Fibroblast of upper back skin (primary cell): ENCODE measurements at places on chromosomes 5 and 9.
A peak's percentile ranks its signal among the peaks of the same experiment; 100 is the strongest.

- peak; percentile 46 for DNase-seq
These were observed 41.7 kb downstream of the EBF1 start for GRCh38 chr5:159057996-159058395.

- DNase-seq = no peak
These were observed 11.1 kb upstream of the STC2 start for GRCh38 chr5:173339286-173339685.

- peak; percentile 60 for DNase-seq
These were observed 87.6 kb upstream of the RPS23 start for GRCh38 chr5:82365744-82366228.

GRCh38 chr5:124195411-124195810 is 551.0 kb downstream of the ZNF608 start:
- no peak for DNase-seq

DNA sequence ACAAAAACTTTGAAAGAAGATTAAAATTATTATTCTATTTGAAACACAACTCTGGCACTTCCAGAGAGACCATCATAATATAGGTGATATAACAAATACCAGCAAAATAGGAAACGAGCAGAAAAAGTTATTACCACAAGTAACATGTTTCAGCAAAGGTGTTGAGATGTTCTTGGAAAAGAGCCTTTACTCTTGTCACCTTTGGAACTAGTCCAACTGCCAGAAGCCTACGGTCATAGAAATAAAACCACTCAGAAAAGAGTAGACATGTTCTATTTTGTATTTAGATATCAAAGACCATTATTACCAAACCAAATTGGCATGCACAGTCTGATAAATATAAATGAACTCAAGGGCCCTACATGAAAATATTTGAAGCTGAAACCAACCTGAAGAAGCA is 145.0 kb upstream of the DMAC1 start:
- DNase-seq = no peak

- DNase-seq = peak; percentile 42
These were observed 19.3 kb upstream of the SMIM32 start for GRCh38 chr5:136212252-136212721.

GRCh38 chr9:135006911-135007570 is 80.4 kb upstream of the OLFM1 start:
- DNase-seq = no peak

DNA sequence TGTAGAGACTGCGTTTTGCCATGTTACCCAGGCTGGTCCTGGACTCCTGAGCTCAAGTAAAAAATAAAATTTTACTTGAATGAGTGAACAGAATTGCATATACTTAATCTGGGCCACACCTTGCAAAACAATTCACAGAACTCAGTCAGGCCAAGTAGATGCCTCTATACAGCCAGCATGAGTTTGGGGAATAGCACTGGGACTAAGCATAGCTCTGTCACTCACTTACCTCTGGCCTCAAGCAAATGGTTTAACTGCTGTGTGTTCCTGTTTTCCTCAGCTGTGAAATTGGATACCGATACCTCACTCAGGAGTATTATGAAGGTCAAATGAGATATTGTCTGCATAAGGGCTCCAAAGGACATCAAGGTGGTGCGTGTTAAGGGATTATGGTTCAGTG is 10.9 kb upstream of the FRMPD1 start:
- DNase-seq = no peak

GRCh38 chr5:80109646-80110478 is 74.7 kb downstream of the THBS4 start:
- DNase-seq = no peak

DNA sequence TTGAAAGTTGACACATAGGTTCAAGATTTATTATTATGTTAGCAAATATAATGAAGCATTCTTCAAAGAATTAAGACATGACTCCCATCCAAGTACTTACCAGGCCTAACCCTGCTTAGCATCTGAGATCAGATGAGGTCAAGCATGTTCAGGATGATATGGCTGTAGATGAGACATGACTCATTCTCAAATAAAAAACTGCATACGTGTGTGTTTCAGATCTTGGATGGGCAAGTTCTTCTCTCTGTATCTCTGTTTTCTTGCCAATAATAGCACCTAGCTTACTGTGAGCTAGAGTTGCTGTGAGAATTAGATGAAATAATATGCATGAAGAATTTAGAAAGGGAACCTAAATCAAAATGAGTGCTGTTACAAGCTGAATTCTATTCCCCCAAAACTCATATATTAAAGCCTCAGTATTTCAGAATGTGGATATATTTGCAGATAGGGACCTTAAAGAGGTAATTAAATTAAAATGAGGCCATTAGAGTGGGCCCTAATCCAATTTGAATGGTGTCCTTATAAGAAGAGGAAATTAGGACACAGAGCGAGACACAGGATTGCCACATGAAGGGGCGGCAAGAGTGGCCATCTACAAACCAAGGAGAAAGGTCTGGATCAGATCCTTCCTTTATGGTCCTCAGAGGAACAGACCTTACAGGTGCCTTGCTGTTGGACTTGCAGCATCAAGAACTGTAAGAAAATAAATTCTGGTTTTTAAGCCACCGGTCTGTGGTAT is 146.2 kb downstream of the MARCHF11 start:
- no peak for DNase-seq

DNA sequence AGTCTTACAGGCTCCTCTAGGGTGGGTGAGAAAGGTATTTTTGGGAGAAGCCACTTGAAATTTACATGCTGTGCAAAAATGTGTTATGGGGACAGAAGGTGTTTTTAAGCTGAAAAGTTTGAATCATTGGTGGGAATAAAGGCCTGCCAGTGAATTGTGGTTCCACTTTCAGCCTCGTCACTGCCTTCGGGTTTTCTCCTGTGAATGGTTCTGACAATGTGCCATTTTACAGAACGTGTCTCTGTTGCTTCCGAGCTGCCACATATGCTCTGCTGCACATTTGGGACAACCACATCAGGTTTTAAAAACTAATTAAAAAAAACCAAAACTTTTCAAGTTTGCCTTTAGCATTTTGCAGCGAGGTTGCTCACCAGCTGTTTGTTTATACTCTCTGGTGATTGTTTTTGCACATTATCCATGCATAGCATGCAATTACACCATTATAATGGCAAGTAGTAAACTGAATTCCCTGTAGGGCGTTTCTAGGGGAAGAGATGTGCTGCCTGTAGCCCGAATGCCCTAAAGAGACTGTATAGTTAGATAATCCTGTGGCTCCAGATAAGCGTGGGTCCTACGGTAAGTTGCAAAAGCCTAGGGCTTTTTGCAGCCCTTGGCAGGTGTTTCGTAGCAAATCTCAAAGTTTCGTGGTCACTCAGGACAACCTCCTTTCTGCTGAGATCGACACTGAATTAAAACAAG is 40.1 kb upstream of the SUB1 start:
- DNase-seq = no peak

DNA sequence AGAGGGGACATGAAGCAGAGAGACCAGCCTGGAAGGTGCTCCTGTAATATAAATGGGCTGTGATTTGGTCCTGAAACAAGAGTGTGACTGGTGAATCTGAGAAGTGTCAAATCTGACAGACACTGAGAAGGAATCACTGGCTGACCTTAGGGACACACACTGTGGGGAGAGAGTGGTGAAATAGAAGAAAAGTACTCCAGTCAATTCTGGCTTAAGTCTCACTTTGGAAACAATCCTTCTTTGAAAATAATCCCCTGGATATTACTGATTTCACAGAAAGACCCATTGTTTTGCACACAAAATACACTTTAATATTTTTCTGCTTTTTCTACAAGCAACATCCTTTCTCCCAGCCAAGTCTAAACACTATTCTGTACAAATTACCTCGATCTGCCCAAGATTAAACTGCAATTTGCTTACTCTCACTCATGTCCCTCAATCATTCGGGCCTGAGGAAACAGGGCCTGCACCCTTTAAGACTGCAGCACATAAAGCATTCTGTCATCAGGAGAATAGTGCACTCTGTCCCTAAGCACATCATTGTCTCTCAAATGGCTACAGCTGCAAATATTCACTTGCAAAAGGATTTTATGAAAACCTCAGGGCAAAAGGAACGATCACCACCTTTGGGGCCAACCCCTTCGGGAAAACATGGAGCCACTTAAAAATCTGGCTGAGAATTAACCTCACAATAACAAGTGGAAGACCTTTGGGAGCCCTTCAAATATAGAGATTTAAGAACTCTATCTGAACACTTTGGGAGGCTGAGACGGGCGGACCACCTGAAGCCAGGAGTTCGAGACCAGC is 68.6 kb downstream of the MAPKAP1 start:
- no peak for DNase-seq

DNA sequence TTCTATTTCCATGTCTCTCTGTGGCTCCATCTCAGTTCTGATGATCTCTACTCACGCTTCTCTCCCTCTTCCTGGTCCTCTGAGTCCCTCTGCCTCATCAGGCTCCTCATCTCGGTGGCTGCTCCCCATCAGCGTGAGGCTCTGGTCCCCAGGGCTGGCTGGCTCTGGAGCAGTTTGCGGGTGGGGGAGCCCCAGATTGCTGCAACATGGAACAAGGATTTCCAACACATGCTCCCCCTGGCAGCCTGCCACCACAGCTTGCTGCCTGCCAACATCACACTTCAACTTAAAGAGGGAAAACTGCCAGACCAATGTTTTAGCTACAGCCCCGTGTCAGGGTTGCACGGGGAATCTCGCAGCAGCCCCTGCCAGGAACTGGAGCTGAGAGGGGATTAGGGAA is 77.2 kb upstream of the NEK6 start:
- DNase-seq = peak; percentile 65
